ENCODE measurements at places on chromosomes 11 and 22.

DNA sequence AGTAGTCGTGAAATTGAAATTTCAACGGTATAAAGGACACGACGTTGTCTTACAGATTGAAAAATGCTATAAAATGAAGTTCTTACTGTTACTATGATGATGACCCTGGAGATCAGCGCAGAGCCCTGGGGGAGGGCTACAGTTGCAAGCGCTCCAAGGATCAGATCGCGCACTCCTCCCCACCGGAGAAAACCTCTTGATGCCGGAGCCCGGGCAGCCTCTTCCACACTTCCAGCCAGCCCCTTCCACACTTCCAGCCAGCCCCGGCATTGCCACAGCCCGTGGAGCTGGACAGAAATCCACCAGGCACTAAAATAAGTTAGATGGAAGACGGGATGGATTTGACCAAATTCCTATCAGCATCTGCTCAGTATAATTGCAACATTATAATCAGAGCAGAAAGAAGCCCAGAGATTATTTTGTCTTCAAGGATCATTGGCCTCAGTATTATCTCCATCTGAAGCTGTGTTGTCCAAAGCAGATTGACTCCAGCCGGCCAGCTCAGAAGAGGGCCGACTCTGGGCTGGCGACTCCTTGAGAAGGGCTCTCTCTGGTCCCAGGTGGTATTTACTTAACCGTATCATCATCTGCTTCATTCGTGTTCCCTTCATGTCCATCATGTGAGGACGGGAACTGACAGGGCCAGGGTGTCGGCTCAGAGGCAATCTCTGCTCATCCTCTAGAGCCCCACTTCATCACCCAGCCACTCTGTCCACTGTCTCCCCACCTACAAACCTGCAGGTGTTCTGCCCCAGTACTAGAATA lies 777 bp upstream of the MICAL3 start:
- no peak for DNase-seq

DNA sequence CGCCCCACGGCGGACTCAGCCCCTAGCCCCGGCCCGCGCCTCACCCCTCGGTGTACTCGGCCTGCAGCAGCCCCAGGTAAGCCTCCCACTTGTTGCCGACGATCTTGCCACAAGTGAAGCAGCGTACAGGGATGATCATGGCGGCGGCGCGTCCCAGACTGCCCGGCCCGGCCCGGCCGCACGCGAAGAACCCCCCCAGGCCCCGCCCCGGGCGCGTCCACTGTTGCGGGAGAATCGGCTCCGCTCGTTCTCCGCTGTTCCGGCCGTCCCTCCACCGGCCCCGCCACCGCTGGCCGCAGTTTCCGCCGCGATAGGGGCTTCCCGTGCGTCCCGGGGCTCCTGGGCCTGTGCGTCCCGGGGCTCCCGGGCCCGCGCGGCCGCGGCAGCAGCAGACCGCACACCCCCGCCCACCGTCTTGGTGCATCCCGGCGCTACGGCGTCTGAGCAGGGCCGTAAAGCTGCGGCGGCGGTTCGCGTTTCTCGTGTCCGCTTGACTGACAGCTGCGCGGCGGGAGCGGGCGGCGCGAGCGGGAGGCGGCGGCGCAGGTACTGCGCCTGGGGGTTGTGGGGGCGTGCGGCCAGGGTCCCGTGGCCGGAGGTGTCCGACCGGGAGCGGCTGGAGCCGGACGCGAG lies at the start of the genes POLR2L and TSPAN4:
Gene POLR2L (minus strand): TSS at position 160 of the 633 bp plus-strand sequence. CDS start 21 bp downstream, at position 139.
Gene TSPAN4 (plus strand): TSS at position 483 of the 633 bp plus-strand sequence. CDS start 7,453 bp downstream, outside the sequence.
- no peak for DNase-seq

DNA sequence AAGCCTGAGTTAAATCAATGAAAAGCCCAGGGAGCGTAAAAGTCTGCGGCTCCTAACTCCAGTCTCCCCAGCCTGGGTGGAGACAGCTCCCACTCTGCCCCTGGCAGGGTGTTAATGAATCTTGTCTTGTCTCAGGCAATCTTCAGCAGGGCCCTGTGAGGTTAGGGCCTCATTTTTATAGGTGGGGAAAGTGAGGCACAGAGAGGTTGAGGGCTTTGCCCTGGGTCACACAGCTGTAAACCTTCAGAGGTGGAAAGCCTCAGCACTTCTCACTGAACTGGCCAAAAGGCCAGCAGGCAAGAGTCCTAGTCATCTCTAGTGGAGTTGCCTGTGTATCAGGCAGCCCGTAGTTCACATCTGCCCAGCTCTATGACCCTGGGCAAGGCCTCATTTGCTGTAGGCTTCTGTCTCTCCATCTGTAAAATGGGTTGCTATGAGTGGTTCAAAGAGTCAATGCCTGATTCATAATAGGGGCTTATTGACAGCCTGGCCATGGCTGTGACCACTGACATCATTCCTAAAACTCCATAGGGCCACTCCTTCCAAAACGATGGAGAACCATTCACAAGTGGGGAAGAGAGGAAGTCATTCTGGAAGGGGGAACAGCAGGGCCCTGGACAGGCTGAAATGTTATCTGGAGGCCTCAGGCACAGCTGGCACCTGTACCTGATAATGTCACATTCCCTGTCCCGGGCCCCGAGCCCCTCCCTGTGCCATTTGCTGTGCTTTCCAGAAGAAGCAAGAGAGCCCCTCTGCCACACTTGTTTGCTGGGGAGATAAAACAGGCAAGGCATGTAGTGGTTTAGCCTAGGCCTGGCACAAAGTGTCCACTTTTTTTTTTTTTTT lies 6.0 kb downstream of the CBX7 start:
- no peak for DNase-seq

DNA sequence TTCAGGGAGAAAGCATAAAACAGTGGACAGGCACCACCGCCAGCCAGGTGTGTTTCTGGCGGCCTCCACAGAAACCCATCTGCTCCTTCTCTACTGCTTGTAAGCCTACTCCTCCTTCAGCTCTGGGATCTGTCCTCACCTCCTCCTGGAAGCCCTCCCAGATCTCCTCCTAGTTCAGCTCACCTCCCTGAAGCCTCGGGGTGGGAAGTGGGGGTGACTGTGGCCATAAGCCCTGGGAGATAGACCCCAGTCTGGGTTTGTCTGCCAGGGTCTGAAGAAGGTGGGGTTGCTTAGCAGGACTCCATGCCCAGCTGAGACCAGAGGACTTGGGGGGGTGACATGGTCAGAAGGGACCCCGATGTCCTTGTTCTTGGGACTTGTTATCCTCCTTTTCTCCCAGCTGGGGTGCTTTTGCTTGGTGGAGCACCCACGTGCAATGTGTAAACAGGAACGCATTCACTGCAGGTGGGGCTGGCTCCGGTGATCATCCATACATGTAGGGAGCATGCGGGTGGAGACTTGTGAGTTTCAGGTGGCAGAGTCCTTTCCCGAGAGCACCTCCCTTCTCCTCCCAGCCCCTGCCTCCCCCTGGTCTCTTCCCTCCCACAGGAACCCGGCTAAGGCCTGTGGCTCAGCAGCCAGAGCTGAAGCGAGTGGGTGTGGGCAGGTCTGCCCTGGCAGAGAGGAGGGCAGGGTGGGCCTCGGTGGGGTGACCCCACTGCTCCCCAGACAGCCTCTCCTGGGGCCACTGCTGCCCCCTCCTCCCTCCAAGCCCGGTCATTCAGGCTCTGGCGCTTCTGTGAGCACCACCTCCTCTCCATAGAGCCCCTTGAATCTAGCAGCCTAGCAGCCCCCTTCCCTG lies 25.9 kb downstream of the MRGPRG start:
- no peak for DNase-seq

DNA sequence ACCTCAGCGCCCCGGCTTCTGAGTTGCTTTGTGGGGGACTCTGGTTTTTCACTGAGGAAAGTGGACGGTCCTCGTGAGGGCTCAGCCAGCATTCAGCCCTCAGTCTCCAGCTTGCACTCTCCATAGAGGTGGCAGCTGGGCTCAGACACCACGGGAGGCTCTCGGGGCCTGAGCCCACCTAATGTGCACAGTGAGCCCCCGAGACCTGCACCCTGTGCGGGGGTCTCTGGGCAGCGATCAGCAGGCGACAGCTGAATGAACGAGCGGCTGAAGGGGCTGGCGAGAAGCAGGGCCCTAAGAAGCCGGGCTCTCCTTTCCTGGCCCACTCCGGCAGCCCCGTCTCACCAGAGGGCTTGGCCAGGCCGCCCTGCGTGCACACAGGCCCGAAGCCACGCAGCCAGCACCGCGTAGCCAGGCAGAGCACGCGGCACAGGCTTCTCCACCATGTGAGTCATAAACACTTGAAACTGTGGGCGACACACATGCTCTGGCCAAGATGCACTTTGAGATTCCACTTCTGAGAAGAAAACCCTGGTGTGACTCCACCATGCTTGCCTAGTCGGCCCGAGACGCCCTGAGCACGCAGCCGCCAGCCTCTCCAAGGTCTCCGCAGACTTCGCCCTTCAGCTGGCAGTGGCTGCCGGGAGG lies 28.0 kb downstream of the TOLLIP start:
- DNase-seq, result no peak

DNA sequence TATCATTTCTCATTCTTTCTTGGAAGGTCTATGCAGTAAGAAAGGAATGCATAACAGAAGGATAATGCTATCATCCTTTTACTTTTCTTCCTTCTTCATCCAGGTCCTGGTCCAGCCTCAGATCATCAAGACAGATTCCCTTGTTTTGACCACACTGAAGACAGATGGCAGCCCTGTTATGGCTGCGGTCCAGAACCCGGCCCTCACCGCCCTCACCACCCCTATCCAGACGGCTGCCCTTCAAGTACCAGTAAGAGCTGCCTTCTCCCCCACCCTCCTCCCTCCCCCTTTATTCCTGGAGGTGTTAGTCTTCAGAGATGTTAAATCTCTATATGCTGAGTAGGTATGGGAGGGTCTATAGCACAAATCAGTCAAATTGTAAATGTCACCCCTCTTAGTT lies 37.9 kb downstream of the SREBF2 start:
- no peak for DNase-seq

DNA sequence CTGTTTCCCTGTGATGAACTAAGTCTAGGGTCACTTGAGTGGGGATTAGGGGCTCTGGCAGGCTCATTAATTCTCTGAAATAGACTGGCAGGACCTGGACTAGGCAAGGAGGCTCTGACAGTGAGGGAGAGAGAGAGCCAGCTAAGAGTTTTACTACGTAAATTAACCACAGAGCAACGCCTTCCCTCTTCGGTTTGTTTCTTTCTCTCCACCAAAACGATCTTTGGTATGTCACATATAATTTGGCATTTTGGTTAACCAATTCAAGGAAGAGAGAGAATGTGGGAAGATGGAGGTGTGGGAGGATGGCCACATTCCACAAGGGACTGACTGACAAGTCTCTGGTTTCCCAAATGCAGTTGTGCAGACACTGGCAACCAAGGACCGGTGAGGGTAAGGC lies 27.9 kb downstream of the ATG16L2 start:
- no peak for DNase-seq

- DNase-seq, result no peak
These were observed 79.7 kb upstream of the PITPNB start for GRCh38 chr22:27998511-27999410.

GRCh38 chr11:121344824-121345223 lies 52.3 kb downstream of the SC5D start:
- no peak for DNase-seq

GRCh38 chr11:112614605-112615004 lies 346.6 kb upstream of the NCAM1 start:
- DNase-seq, result no peak

All from CMK (cell line).